ENCODE measurements at places on chromosomes 7 and 10.

- no peak for DNase-seq
These were observed 204.6 kb upstream of the POM121L12 start for GRCh38 chr7:52830801-52831200.

DNA sequence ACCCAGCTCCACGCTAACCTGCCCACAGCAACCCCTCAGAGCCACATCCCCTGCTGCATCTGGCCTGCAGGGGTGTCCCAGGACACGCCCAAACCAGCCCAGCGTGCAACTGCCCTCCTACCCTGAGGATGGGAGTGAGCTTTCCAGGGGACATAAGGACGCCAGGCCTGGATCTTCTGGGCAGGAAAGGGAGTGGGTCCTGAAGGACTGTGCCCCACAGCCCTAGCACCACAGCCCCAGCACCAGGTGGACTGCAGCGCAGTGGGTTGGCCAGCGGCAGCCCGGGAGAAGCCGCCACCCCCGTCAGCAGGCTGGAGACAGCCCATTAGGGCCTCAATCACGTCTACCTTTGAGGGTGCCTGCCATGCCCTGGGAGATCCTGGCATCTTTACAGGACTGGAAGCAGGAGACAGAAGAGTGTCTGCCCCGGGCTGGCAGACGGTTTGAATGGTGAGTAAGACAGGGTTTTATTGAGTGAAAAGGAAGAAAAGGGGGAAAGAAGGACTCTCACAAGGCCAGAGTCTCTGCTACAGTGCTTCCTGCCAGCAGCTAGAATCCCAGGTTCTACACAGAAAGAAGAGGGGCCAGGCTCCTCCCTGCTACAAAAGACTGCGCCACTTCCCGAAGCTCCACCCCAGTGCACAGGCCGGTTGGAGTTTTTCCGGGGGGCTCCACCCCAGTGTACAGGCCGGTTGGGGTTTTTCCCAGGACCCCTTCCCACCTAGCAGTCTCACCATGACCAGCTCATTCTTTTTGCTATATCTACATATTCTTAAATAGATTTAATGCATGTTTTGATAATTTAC, 69.8 kb upstream of the KCTD7 start:
- peak; percentile 40 for DNase-seq

DNA sequence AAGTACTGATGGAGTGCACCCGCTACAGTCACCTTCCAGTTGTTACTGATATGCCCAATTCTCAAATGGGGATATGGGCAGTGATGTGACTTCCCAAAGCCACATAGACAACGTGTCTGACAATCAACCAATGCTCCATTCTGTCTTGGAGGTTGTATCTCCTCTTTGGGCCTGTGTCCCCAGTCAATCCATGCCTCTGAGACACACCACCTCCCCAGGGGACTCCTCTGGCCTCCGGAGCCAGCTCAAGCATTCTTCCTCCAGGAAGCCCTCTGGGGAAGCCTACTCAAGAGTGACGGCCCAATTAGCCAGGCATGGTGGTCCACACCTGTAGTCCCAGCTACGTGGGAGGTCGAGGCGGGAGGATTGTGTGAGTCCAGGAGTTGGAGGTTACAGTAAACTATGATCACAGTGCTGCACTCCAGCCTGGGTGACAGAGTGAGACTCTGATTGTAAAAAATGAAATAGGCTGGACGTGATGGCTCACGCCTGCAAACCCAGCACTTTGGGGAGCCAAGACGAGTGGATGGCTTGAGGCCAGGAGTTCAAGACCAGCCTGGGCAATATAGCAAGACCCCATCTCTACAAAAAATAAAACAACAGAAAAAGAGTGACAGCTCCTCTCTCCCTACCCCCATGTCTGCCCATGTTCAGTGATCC, 99.5 kb upstream of the TNRC18 start:
- no peak for DNase-seq

DNA sequence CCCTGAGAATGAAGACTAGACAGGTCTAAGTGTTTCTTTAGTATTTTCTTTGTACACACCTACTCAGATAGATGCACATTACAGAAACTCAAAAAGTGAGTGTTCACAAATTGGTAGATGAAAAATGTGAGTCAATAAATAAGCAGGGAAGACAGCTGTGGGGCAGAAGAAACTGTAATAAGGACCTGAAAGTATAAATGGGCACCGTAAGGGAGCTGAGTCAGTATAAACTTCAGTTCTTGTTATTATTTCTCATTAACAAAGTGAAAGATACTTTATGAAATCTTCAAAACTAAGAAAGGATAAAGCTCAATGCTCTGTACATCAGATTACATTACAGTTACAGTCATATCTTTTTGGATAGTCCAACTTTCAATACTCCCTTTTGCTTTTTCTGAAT, 2.5 kb downstream of the MTPN start:
- no peak for DNase-seq

DNA sequence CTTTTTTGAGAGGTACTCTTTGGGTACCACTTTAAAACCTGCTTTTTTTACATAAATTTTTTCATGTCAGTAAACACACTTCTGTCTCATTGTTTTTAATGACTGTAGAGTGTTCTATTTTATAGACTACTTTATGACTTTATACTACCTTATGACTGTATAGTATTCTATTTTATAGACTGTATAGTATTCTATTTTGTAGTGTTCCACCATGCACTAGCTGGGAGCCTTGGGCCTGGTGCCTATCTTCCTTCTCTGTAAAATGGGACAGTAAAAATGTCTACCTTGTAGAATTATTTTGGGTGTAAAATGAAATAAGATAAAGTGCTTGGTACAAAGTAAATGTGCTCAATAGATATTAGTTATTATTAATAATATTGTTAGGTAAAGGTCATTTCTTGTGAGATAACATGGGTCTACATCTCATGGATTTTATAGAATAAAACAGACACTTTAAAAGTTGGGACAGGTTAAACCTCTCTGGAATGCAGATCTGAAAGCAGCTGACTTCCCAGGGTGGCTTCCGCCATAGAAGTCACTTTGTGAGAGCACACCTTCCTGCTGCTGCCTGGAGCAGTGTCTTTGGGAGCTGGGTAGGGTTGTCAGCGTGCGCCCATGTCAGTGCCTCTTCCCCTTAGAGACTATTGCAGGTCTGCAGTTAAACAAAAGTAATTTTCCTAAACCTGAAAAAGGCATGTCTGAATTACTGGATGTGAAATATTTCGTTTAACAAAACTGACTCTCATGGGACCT, 31.0 kb downstream of the CCNY start:
- DNase-seq: no peak

DNA sequence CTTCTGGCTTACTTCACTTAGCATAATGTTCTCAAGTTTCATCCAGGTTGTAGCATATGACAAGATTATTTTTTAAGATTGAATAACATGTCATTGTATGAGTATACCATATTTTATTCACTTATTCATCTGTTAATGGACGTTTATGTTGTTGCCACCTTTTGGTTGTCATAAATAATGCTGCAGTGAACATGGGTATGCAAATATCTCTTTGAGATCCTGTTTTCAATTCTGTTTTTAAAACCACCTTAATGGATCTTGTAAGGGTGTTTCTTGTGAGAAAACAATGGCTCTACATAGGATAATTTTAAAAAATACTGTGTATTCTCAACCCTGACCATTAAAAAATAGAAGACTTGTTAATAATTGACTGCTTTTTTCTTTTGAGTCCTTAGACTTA, 290.7 kb upstream of the TMEM229A start:
- DNase-seq: no peak

GRCh38 chr7:131555552-131556052, 826 bp downstream of the PODXL start:
- DNase-seq: no peak

GRCh38 chr7:98836811-98837629, 32.8 kb downstream of the TMEM130 start:
- peak; percentile 39 for DNase-seq

All from cerebellar cortex (tissue), 1 donor.